Lower leg skin (tissue), 4 donors: ENCODE measurements at places on chromosomes 11 and 22.

GRCh38 chr11:65095974-65096806 is at the start of gene VPS51:
VPS51 (plus strand) TSS chr11:65096214; CDS start chr11:65096251, 37 bp downstream.
- peak; percentile 86 for DNase-seq

GRCh38 chr11:74072721-74073120 is 63.8 kb upstream of the UCP3 start:
- no peak for DNase-seq

GRCh38 chr11:130706572-130706971 is 209.7 kb downstream of the SNX19 start:
- no peak for DNase-seq

GRCh38 chr22:50527921-50528681 is 1.7 kb downstream of the TYMP start:
- no peak for DNase-seq

GRCh38 chr11:76369406-76369805 is 11.5 kb downstream of the THAP12 start:
- DNase-seq: no peak
